Activated CD8-positive, alpha-beta memory T cell treated with anti-CD3 and anti-CD28 coated beads for 24 hours (primary cell): ENCODE measurements at places on chromosomes 1 and 21.

GRCh38 chr1:111241797-111242196 is 14.3 kb downstream of the CHI3L2 start:
- DNase-seq: no peak

- no peak for DNase-seq
These were observed 28.3 kb downstream of the TMPRSS2 start for GRCh38 chr21:41479686-41480085.

- no peak for DNase-seq
These were observed 24.6 kb downstream of the UBE4B start for GRCh38 chr1:10057343-10057742.

DNA sequence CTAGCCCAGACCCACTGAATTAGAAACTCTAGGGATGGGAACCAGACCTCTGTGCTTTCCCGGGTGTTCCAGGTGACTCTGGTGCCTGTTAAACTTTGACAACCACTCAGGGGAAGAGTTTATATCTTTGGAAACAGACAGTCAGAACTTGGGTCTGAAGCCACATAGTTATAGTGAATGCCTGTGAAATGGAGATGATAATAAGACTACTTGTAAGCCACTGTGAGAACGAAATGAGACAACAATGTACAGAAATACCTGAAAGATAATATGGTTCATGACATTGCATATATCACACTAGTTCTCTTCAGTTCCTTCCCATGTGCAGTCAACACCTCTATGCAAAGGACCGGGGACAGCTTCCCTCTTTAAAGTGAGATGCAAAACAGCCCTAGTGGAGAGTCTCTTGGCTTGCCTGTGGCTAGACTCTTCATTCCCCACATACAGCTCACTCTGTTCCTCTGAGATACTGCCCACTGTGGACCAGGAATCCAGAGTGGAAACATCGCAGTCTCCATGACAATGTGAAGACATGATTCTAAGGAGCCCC is 287.5 kb downstream of the ASTN1 start:
- no peak for DNase-seq

GRCh38 chr1:107277022-107277421 is 136.2 kb downstream of the NTNG1 start:
- no peak for DNase-seq

- DNase-seq: no peak
These were observed 5.1 kb downstream of the TMEM201 start for GRCh38 chr1:9593492-9594465.
